Nucleus accumbens (tissue), 56 donors: ENCODE measurements at places on chromosomes 12 and 14.

DNA sequence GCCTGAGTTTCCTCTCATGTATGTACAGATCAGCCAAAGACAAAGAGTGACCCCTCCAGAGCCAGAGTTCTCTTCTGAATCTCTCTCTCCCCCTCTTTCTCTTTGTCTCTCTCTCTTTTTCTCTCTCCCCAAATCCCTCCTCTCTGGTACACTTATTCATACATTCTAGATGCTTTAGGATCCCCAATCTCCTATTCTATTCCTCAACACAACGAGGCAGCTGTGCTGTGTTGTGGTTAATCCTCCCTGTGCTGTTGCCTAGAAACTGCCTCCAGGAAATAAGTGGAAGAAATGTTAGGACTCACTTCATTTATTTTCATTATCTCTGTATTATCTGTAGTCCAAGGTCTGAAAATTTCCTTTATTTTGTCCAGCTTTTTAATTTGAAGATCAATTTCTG lies 350.5 kb upstream of the OR4E1 start:
- DNase-seq, result no peak

- no peak for DNase-seq
These were observed 2.8 kb downstream of the PCBP2 start for GRCh38 chr12:53454707-53455106.

GRCh38 chr12:120115066-120115465 lies 1.5 kb downstream of the RAB35 start:
- DNase-seq, result no peak

DNA sequence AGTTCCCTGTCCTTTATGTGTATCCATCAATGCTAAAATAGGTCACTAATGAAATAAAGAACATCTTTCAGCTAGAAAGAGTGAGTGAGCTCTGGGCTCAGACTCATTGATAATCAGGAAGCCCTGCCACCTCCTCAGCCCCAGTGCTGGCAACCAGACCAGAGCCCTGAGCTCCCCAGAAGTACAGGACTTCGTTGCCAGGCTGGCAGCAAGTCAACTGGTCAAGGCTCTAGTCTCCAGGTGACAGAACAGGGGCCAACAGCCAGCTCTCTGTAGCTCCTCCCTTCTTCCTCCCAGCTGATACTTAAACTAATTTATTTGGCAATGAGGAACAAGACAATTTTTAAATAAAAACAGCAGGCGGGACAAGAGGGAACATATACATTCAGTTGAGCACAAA lies 145.3 kb downstream of the EGLN3 start:
- peak; percentile 36 for DNase-seq

DNA sequence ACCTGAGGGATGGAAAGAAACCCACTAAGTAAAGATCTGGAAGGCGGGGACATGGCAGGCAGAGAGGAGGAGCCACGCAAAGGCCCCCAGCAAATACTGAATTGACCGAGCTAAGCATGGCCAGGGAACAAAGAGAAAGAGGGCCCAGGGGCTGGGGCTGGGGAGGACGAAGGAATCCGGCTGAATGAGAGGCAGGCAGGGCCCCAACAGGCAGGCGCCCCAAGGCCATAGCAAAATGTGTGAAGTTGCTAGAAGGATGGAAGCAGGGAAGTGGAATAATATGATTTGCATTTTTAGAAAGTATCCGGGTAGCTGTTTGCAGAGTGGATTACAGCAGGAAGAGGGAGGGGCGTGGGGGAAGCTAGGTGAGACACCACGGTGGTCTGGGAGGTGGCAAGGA lies 49.1 kb downstream of the RFLNA start:
- DNase-seq, result no peak

DNA sequence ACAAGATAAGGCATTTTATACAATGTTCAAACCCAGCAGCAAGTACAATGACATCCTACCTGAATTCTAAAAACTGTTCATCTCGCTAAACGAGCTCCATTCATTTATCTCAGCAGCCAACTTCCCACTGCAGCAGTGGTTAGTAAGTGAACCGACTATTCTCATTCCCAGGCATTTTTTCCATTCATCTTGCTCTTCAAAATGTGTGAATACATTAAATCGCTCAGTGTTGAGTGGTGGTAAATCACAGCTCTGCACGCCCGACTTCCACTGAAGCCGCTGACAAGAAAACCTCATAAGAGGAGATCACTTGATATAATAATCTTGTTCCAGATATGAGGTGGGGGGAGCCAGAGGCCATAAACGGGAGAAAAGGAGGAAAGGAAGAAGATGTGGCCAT lies 746.2 kb upstream of the USP15 start:
- DNase-seq, result no peak

GRCh38 chr14:59677771-59678231 lies 101.2 kb upstream of the CCDC175 start:
- DNase-seq, result no peak

DNA sequence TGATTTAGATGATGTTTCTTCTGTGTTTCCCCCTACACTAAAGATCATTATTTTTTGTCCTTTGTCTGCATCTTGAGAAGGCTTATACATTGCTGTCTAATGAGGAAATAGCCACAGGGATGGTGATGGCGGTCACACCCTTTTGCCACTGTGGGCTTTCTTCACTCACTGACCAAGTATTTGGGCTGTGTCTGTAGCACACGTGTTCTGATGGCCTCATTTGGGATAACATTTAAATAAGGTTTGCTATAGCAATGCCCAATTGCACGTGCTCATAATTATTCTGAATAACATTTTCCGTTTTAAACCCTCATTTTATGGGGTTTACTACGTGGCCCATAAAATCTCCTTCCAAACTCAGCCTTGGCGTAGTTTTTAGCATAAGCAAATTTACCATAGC lies 230.3 kb upstream of the PRICKLE1 start:
- no peak for DNase-seq

DNA sequence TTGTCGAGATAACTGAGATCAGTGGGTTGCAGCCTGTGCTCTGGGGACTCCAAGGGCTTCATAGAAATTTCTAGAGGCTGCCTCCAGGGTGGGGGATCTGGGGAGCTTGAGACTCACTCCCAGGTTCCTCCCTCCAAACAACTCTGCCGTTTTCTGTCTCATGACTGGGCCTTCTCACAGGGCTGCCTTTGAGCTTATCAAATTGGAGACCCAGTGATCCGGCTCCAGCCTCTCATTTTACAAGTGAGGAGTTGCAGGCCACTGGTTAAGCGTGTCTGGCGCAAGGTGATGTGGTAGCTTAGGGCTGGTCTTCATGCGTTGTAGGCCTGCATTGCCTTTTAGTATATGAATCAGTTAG lies 85.8 kb downstream of the SLC25A47 start:
- DNase-seq, result no peak

DNA sequence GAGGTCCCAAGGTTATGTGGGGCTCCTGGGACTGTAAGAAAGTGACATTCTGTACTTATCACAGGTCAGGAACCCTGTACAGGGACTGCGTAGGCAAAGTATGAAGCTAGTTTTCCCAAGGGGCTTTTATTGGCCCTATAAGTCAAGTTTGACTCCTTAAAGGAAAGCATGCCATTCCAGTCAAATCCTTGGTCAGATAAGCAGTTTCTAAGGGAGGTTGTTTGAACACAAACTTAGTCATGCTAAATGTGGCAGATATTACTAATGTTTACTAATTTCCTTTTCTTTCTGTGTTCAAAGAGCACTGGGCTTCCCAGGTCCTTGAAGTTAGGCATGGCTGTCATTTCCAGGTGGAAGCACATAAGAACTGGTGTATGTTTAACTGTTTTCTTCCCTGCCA lies 472.4 kb downstream of the ATP23 start:
- no peak for DNase-seq

DNA sequence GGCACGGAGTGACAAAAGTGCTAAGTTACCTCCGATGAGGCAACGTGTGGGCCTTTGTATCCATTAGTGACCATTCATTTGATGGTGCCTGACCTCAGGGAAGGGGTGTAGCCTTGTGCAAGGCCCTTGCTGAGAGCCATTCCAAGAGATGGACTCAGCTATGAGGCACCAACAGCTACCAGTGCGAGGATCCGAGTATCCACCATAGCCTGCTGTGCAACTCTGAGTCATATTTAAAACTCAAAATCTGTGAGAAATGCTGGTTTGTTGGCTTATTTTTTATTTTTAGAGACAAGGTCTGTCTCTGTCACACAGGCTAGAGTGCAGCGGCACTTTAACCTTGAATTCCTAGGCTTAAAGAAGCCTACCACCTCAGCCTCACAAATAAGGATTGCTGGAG lies 25.1 kb upstream of the WNK1 start:
- no peak for DNase-seq

GRCh38 chr14:67539116-67539515 lies 6.0 kb downstream of the PLEKHH1 start:
- DNase-seq, result peak; percentile 88

DNA sequence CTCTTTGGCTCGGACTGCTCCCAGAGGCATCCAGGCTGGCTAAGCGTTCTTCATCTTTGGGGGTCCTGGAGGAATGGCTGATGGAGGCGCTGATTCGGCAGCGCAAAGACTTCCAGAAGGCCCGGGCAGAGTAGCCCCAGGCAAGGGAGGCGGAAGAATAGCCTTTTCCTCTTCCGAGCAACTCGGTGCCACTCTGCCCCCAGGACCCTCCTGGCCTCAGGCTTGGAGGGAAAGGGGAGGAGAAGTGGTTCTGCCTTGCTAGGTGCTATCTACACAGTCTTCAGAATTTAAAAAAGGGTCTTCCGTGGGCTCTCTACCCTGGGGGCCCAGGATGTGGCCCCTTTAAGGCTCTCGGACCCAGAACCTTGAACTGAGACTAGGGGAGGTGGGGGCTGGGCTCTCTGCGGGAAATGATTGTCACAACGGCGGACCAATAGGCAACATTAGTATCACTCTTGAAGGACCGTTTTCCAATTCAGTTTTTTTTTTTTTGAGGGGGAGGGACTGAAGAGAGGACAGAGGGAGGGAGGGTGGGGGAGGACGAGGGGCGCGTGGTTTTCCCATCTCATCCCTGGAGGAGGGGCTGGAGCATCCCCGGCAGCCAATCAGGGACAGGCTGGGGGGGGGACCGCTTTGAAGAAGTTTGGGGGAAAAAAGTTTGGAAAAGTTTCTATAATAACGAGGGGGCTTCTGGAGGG lies at the start of gene NFATC4:
Gene NFATC4 (plus strand): TSS at position 671 of the 698 bp plus-strand sequence. CDS start 157 bp downstream, outside the sequence.
- no peak for DNase-seq

GRCh38 chr14:22602862-22603261 lies 4.8 kb downstream of the ABHD4 start:
- no peak for DNase-seq

DNA sequence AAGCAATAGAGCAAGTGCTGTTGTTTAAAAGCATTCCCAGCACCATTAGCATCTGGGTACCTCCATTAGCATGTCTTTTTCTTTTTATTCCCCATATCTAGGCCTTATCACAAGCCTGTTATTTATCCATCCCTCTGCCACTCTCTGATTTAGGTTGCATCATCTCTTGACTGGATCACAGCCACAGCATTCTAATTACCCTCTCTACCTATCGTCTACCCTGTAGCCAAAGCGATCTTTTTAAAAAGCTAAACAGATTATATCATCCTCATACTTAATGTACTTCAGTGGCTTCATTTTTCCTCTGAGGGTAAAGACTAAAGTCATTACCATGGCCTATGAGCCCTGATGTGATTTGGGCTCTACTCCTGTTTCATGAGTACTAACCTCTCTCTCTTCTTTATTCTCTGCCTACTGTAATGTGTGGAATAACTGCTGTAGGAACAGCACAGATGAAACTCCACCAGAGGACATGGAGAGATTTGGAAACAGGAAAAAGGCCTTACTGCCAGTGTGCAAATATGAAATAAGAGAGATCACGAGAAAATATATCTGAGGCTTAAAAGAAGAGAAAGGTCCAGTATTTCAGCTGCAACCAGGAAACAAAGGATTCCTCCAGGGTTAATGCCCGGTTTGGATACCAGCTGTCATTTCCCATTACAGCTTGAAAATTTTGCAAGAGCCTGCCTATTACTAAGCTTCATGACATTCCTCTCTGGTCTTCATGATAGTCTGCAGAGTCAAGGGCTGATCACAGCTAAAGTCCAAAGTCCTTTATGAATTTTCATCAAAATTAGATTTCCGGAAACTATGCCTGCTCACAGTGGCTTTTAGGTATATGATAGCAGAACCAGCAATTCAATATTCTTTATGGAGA lies 422.5 kb upstream of the PDE3A start:
- no peak for DNase-seq

GRCh38 chr14:31854508-31855075 lies 222.5 kb upstream of the ARHGAP5 start:
- no peak for DNase-seq

- no peak for DNase-seq
These were observed 27.7 kb upstream of the ZFP36L1 start for GRCh38 chr14:68820536-68820935.

DNA sequence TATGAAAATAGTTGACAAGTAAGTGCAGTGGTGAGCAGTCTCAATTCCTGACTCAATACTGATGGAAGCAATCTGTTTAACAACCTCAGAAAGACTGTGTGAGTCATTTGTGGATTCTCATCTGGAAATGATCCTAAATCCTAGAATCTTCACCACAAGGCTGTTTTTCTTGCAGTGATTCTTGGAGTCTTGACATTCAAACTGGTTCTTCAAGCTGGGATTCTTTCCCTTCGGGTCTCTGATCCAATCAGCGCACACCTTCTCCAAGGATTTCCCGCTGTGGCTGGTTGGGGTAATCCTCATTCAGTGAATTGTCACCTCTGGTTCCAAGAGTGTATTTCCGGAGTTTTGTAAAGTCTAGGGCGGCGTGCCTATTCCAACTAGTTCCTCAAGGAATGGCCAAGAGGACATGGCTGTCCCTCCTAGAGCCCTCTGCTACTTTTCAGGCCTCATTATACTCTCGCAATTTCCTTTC lies 37.7 kb upstream of the FOXJ2 start:
- DNase-seq, result no peak

DNA sequence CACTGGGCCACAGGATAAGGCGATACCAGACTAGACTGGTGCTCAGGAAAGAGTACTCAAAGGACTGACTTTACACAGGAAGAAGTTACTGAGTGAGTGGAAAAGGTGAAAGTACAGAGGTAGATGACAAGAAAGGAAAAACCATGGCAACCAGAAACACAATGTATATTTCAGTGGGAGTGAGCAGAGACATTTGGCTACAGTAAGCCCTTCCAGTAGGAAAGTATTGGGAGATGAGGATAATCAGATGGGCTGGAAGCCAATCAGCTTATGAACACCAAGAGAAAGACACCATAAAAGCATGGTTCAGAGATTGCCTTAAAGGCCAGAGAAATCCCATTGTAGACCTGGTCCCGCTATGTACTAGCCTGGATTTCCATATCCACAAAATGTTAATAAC lies 51.6 kb downstream of the TMTC1 start:
- no peak for DNase-seq

DNA sequence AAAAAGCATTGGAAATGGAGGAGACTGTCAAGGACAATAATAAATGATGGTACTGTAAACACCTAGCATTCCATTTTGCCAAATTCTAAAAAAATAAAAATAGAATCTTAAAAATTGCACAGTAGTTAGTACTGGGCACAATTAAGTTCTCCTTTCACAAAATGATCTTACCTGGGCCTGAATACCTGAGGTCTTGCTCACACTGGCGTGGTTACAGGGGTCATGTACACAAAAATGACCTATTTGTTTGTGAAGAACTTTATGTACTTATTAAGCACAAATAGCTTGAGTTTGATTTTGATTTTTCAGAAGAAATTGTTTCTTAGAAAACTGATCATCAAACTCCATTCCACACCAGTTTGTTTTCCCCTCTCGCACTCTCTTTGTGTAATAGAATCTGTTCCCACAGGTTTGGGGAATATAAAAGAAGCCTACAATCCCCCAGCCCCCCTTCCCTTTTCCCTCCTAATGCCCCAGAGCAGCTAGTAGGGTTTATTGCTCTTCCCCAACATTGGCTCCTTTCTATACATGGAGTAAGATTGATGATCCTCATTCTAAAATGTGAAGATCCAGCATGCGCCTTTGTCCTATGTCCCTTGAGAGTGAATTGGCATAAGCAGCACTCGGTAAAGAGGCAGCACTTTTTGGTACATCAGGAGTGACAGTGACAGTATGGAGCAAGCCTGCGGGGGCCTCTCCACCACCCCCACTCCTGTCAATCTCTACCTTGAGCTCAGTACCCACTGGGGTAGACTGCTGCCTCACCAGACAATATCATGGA lies 204.3 kb downstream of the ASCL1 start:
- DNase-seq, result no peak
